H1 (cell line): ENCODE measurements at places on chromosomes 13 and 19.

GRCh38 chr13:30520571-30520970 is 54.8 kb upstream of the HMGB1 start:
- H3K27me3 ChIP-seq, result no peaks in the 10 kb centered on the region
- no peak overlapping the region for H3K4me3 ChIP-seq
- DNase-seq, result no peak
- no peaks in the 10 kb centered on the region for H3K36me3 ChIP-seq
- no peak overlapping the region for H3K27ac ChIP-seq

DNA sequence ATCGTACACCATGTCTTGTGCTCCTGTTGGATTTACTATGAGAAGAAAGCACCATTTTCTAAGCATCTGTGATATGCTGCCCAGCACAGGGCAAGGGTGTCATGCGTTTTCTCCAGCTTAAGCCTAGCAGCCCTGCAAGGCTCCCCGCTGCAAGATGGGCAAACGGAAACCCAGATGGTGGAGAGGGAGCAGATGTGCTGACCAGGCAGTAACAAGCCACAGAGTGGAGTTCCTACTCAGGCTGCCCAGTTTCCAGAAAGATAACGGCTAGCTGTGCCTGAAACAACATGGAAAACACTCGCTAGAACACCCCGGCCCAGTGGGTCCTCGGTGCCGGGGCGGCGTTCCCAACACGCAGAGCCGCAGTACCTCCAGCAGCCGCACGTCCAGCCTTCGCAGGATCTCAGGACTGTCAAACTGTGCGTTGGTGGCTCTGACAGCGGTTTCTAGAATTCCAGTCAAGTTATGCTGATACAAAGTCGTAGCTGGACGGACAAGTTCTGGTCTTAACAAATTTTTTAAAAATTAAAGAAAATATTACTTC is 68.4 kb downstream of the TUBGCP3 start:
- no peak overlapping the region for H3K4me3 ChIP-seq
- DNase-seq, result peak; percentile 23
- H3K27ac ChIP-seq, result no peak overlapping the region
- no peaks in the 10 kb centered on the region for H3K27me3 ChIP-seq

GRCh38 chr13:30943881-30944280 is 11.4 kb downstream of the TEX26 start:
- no peak overlapping the region for H3K4me3 ChIP-seq
- no peak for DNase-seq
- H3K27me3 ChIP-seq, result no peaks in the 10 kb centered on the region
- H3K36me3 ChIP-seq, result no peaks in the 10 kb centered on the region
- H3K4me1 ChIP-seq, result no peaks in the 10 kb centered on the region

DNA sequence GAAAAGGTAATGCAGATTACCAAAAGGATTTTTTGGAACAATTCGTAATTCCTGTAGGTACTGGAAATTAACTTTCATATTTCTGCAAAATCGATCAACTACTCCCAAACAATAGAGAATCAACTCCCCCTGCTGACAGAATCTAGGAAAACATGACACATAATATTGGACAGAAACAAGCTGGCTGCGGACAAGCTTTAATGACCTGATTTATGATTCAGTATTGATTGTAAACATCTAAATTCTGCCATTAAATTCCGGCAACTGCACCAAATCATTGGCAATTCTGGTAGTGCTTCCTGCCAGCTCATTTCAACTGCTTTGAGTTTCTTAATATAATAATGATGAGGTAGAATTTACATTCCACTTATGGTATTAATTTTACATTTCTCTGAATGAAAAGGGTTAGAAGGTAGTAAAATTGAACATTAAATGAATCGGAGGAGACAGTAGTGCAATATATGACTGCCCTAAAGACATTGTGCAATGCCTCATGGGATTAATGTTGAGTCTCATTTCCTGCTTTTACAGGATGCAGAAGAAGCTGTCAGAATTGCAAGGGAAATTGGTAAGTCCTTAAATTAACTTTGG is 146.5 kb downstream of the PCCA start:
- no peak overlapping the region for H3K4me3 ChIP-seq
- no peaks in the 10 kb centered on the region for H3K36me3 ChIP-seq
- no peaks in the 10 kb centered on the region for H3K27me3 ChIP-seq

GRCh38 chr13:67087527-67087926 is 142.6 kb downstream of the PCDH9 start:
- no peaks in the 10 kb centered on the region for H3K36me3 ChIP-seq
- no peaks in the 10 kb centered on the region for H3K27me3 ChIP-seq
- no peak overlapping the region for H3K4me3 ChIP-seq
- no peak for DNase-seq
- H3K27ac ChIP-seq, result no peak overlapping the region

GRCh38 chr13:24042710-24043440 is 117.6 kb upstream of the SPATA13 start:
- no peaks in the 10 kb centered on the region for H3K36me3 ChIP-seq
- H3K27ac ChIP-seq, result no peak overlapping the region
- no peak overlapping the region for H3K4me3 ChIP-seq
- H3K4me1 ChIP-seq, result peaks cover 9% of the 10 kb centered on the region
- H3K27me3 ChIP-seq, result peaks cover 48% of the 10 kb centered on the region

- no peaks in the 10 kb centered on the region for H3K36me3 ChIP-seq
- no peaks in the 10 kb centered on the region for H3K4me1 ChIP-seq
- H3K27me3 ChIP-seq, result no peaks in the 10 kb centered on the region
- H3K4me3 ChIP-seq, result no peak overlapping the region
- no peak overlapping the region for H3K27ac ChIP-seq
- DNase-seq, result no peak
Observed at GRCh38 chr13:36717966-36718545, 44.2 kb downstream of the SERTM1 start.

- H3K4me3 ChIP-seq, result no peak overlapping the region
- no peak overlapping the region for H3K27ac ChIP-seq
- no peaks in the 10 kb centered on the region for H3K27me3 ChIP-seq
- no peaks in the 10 kb centered on the region for H3K4me1 ChIP-seq
- no peak for DNase-seq
- no peaks in the 10 kb centered on the region for H3K36me3 ChIP-seq
Observed at GRCh38 chr13:72648513-72649065, 78.8 kb downstream of the MZT1 start.

DNA sequence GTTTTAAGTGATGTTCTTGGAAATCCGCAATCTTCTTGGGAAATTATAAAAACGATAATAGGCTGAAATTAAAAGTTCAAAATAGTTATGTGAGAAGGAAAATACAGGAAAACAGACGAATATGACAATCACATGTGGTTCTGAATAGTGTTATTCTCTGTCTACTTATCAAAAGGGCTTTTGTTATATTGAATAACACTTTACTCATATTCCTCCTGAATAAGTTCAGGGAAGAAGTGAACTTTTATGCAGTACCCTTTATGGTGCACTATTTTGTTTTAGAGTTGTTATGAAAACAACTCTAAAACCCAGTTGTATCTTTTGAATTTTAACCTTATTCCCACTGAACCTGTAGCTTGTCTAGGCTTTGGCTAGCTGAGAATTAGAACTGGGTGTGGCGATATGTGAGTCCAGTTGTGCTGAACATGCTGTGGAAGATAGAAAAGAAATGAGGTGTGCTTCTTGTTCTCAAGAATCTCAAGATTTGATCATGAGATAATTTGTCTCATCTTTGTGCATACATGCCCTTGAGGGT is 384.4 kb downstream of the LMO7 start:
- no peak overlapping the region for H3K4me3 ChIP-seq
- no peaks in the 10 kb centered on the region for H3K4me1 ChIP-seq
- no peak for DNase-seq
- H3K36me3 ChIP-seq, result no peaks in the 10 kb centered on the region
- H3K27ac ChIP-seq, result no peak overlapping the region

DNA sequence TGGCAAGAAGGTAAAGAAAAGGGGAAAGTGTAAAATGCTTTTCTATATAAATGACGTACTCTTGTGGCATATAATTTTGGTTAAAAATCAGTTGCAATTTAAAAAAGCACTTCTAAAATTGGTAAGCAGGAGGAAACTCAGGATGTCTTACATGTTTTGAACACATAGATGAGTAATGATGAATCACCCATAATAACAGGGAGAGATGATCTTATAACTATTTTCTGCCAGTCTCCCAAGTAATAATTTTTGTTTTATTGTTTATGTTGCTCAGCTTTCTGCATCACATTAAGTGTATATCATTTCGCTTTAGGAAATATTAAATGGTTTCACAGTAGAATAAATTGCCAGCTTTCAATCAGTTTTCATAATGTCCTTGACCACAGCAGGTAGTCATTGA is 1430.7 kb upstream of the PCDH20 start:
- DNase-seq, result no peak
- H3K4me3 ChIP-seq, result no peak overlapping the region
- H3K4me1 ChIP-seq, result no peaks in the 10 kb centered on the region
- no peak overlapping the region for H3K27ac ChIP-seq

DNA sequence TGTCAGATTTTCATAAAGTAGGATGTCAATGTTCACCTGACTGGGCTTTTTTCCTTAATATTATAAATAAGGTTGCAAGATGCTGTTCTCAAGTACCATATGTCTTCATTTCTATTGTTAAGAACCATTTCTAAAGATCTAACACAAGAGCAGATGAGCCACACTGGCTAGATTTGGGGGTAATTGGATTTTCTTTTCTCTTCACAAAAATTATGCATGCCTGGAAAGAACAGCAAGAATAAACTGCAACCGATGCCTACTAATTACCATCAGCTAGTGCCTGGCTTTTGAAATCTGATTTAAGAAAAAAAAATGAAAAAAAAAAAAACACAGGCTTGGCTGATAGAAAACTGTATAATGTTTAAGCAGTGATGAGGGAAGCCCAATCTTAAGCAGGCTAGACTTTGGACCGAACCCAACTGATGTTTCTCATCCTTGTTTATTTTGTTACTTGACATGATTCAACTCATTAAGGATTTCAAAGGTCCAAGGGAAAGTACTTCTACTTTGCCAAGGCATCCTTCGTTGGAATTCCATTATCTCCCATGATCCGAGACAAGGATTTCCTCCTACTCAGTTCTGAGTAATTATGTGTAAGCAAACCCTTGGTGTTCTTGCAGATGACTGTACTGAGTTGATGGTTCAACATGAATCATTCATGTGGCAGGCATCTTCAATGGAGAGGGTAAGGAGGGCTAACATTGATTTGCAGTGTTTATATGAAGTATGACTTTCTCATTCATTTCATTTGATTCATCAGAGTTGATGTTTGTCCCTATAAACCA is 300.5 kb downstream of the SPRY2 start:
- H3K27me3 ChIP-seq, result no peaks in the 10 kb centered on the region
- H3K4me3 ChIP-seq, result no peak overlapping the region
- no peak for DNase-seq
- H3K27ac ChIP-seq, result no peak overlapping the region
- H3K4me1 ChIP-seq, result no peaks in the 10 kb centered on the region

GRCh38 chr19:14614099-14614412 is 31.2 kb downstream of the CLEC17A start:
- H3K4me3 ChIP-seq, result no peak overlapping the region
- no peaks in the 10 kb centered on the region for H3K4me1 ChIP-seq
- H3K36me3 ChIP-seq, result no peaks in the 10 kb centered on the region
- H3K27ac ChIP-seq, result no peak overlapping the region
- no peaks in the 10 kb centered on the region for H3K27me3 ChIP-seq

DNA sequence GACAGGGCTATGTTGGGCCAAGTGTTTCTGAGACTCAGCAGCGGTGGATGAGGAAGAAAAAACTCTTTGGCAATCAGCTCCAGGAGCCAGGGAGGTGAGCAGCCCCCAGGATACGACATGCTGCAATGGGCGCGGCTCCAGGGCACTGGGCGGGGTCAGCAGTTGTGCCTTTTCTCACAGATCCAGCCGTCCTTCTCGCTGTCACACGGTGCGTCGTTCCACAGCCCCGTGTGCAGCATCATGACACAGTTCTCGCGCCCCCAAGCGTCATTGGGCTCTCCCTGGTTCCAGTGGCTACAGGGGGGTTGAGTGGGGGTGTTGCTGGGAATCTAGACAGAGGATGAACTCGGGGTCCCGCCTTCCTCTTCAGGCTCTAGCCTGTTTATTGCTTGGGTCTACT is 2.7 kb downstream of the CLEC4G start:
- H3K4me1 ChIP-seq, result peaks cover 7% of the 10 kb centered on the region
- no peak overlapping the region for H3K27ac ChIP-seq
- H3K27me3 ChIP-seq, result peaks cover 42% of the 10 kb centered on the region
- DNase-seq, result no peak

- H3K27me3 ChIP-seq, result no peaks in the 10 kb centered on the region; the same call in 1 of the 2 replicates
- no peak for DNase-seq
- no peak overlapping the region for H3K27ac ChIP-seq
- H3K4me3 ChIP-seq, result no peak overlapping the region
- H3K4me1 ChIP-seq, result no peaks in the 10 kb centered on the region
Observed at GRCh38 chr13:98664510-98664909, 87.6 kb upstream of the STK24 start.

DNA sequence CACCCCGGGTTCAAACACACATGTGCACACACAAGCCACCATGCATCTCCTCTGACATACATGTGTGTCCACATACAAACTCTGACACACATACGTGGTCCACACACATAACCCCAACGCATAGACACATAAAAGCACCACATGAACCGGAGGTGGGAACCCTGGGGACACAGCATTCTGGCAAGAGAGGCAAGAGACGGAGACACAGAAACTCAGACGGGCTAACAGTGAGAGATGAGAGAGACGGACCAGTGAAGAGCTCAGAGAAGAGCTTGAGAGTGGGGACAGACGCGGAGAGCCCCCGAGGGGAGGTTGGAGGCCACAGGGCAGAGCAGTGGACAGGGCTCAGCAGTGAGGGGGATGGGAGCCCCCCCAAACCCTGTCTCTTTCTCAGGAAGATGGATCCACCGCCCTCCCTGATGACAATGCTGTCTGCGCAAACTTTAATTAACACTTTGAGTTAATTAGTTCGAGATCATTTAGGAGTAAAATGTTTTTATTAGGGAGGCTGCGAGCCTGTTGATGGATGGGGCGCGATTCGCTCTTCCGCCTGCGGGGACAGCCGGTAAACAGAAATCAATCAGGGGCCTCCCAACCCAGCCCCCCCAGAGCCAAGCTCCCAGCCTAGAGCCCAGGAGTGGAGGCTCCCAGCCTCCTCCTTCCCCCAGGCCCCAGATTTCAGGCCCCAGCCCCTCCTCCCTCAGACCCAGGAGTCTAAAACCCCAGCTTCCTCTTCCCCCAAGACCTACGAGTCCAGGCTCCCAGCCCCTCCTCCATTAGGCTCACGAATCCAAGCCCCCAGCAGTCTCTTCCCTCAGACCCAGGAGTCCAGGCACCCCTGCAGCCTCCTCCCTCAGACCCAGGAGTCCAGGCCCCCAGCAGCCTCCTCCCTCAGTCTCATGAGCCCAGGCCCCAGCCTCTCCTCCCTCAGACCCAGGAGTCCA is 9.5 kb upstream of the ERFL start:
- peaks cover 25% of the 10 kb centered on the region for H3K27me3 ChIP-seq
- no peak overlapping the region for H3K4me3 ChIP-seq
- H3K27ac ChIP-seq, result no peak overlapping the region
- DNase-seq, result no peak

DNA sequence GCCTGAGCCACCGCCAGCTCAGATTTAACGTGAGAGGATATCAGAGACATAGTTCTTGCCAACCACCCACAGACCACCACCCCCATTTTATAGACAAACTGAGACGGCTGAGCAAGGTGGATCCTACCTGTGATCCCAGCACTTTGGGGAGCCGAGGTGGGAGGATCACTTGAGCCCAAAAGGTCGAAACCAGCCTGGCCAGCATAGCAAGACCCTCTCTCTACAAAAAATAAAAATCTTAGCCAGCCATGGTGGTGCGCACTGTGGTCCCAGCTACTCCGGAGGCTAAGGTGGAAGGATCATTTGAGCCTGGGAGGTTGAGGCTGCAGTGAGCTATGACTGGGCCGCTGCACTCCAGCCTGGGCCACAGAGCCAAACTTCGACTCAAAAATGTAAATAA is 30.6 kb upstream of the NDUFS7 start:
- no peak overlapping the region for H3K4me3 ChIP-seq
- no peaks in the 10 kb centered on the region for H3K36me3 ChIP-seq
- H3K27ac ChIP-seq, result no peak overlapping the region
- peaks cover 11% of the 10 kb centered on the region for H3K4me1 ChIP-seq
- no peak for DNase-seq
